ENCODE measurements at places on chromosomes 7 and 10. TPM values are rescaled to one million over a fixed set of nuclear protein-coding genes. Genes with fewer than 3 reads are reported as not detected.

The GDF2 gene
- total RNA-seq, result not detected

GRCh38 chr10:31975157-31975765 is 46.6 kb upstream of the ARHGAP12 start:
- no peak overlapping the region for H3K27ac ChIP-seq
- peaks cover 19% of the 10 kb centered on the region for H3K4me1 ChIP-seq
- no peak for DNase-seq
- H3K4me3 ChIP-seq, result no peak overlapping the region

GRCh38 chr10:36254199-36254598 is 612.1 kb upstream of the FZD8 start:
- no peaks in the 10 kb centered on the region for H3K4me1 ChIP-seq
- no peaks in the 10 kb centered on the region for H3K36me3 ChIP-seq
- H3K27ac ChIP-seq, result no peak overlapping the region
- no peaks in the 10 kb centered on the region for H3K27me3 ChIP-seq
- DNase-seq, result no peak

GRCh38 chr10:98649170-98649569 is 202.4 kb upstream of the HPS1 start:
- no peak overlapping the region for H3K27ac ChIP-seq
- H3K4me1 ChIP-seq, result no peaks in the 10 kb centered on the region
- no peak overlapping the region for H3K4me3 ChIP-seq
- peaks cover 21% of the 10 kb centered on the region for H3K27me3 ChIP-seq
- DNase-seq, result no peak

DNA sequence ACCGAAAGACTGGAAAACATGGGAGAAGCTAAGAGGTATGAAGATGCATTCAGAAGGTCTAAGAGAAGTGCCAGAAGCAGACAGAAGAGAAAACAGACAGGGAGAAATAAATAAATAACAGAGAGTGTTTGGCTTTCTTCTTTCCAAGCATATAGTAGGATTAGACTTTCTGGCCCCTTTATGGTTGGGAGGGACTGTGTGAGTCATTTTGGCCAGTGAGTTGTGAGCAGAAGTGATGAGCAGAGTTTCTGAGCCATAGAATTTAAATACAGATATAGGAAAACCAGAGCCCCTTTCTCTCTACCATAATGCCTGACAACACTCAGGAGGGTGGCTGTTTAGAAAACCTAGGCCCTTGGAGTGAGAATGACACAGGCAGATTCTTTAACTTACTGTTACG is 171.0 kb downstream of the PPP1R17 start:
- no peaks in the 10 kb centered on the region for H3K4me1 ChIP-seq
- DNase-seq, result no peak
- no peak overlapping the region for H3K27ac ChIP-seq

The HABP2 gene
- total RNA-seq, result not detected

- H3K27me3 ChIP-seq, result peaks cover 79% of the 10 kb centered on the region
- peak overlapping the region; percentile 65 for H3K27ac ChIP-seq
- H3K36me3 ChIP-seq, result peaks cover 5% of the 10 kb centered on the region
Observed at GRCh38 chr10:113007343-113007771, 57.3 kb downstream of the TCF7L2 start.

The PMS2 gene
- total RNA-seq, result 25.8 TPM

The TRIM50 gene
- not detected for total RNA-seq

The ZPBP gene
- not detected for total RNA-seq

- no peaks in the 10 kb centered on the region for H3K36me3 ChIP-seq
- no peak overlapping the region for H3K4me3 ChIP-seq
- H3K4me1 ChIP-seq, result no peaks in the 10 kb centered on the region
Observed at GRCh38 chr10:116111483-116112095, 161.4 kb downstream of the GFRA1 start.

DNA sequence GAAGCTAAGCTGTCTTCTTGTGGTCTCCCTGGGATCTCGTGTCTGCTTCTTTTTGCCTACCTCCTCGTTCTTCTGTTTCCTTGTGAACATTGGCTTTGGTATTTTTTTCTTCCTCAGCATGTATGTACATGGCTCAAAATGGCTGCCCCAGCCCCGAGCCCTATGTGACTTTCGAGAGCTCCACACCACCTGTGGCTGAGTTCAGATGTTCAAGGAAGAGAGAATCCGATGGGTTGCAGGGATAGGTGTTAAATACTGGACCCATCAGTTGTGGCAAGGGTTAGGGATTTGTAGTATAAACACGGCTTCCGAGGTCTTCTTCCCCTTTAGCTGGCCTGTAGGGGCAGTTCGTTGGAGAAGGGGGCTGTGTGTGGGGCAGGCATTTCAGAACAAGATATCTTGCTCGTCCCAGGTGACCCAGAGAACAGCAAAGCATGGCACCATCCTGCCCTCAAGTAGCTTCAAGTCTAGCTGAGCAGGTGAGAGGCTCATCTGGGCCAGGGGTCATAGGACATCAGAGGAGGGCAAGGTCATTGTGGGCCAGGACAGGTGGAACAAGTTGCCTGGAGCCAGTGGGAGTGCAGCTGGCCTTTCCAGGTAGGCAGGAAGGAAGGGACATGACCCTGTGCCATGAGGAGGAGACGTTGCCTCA is 57.2 kb upstream of the COMTD1 start:
- no peak overlapping the region for H3K27ac ChIP-seq
- H3K4me1 ChIP-seq, result no peaks in the 10 kb centered on the region
- H3K36me3 ChIP-seq, result no peaks in the 10 kb centered on the region
- no peak overlapping the region for H3K4me3 ChIP-seq
- DNase-seq, result no peak

DNA sequence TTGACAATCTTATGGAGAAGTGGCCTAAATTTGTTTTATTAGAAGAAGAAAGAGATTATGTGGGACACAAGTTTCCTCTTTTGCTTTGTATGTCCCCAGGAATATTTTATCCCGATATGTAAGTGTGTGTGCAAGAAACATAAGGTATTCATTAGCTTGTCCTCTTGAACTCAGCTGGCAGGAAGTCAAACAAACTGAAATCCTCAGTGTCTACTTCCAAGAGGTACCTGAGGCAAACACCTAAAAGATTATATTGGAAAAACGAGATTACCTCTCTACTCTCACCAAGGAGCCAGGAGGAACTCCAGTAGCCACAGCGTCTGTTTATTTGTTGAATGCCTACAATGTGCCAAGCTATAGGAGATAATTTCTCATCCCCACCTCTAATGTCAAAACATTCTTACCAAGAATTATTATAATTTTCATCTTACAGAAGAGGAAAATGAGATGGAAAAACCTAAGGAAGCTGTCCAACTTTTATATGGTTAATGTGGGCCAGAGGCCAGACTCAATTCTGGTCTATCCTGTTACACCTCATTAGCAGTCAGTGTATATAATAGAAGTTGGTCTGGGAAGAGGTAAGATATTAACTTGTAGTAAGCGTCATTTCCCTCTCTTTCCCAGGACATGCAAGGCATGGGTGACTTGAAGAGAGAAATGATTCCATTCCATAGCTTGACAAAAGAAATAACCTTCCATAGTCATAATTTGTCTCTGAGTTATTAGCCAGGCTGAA is 692.7 kb downstream of the MAGI2 start:
- H3K4me1 ChIP-seq, result no peaks in the 10 kb centered on the region
- DNase-seq, result no peak
- H3K27ac ChIP-seq, result no peak overlapping the region
- H3K36me3 ChIP-seq, result no peaks in the 10 kb centered on the region

DNA sequence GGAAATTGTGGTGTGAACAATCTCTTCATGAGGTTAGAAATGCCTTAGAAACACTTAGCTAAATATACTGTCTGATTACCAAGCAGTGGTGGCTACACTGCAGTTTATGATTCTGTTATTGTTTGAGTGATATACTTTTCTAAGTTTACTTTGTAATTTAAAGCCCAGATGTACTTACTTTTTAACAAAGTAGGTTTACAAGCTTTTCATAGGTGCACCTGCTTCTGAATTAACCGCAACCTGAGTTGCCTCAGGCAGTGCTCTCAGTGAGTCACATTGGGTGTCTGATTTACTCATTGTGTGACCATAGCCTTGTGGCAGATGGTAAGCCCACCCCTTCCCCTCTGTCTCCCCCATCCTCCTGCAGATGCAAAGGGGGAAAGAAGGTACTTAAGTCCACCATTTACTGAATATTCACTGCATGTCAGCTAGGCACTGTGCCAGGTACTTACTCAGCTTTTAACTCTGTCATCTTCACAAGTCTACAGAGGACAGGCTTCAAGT is 9.0 kb downstream of the MTURN start:
- H3K27ac ChIP-seq, result no peak overlapping the region
- peaks cover 7% of the 10 kb centered on the region for H3K4me1 ChIP-seq
- H3K4me3 ChIP-seq, result no peak overlapping the region

The CPN1 gene
- total RNA-seq, result not detected

- H3K27me3 ChIP-seq, result peaks cover 4% of the 10 kb centered on the region
- H3K4me1 ChIP-seq, result no peaks in the 10 kb centered on the region
- H3K27ac ChIP-seq, result no peak overlapping the region
- no peak for DNase-seq
Observed at GRCh38 chr10:75496191-75496567, 64.8 kb downstream of the LRMDA start.

GRCh38 chr7:95550546-95550945 is 45.8 kb downstream of the PDK4 start:
- H3K4me3 ChIP-seq, result no peak overlapping the region
- no peaks in the 10 kb centered on the region for H3K4me1 ChIP-seq
- H3K27me3 ChIP-seq, result peaks cover 5% of the 10 kb centered on the region
- H3K27ac ChIP-seq, result no peak overlapping the region
- no peak for DNase-seq
- H3K36me3 ChIP-seq, result no peaks in the 10 kb centered on the region

- peaks cover 17% of the 10 kb centered on the region for H3K27me3 ChIP-seq
- peaks cover 11% of the 10 kb centered on the region for H3K4me1 ChIP-seq
- no peak for DNase-seq
- no peak overlapping the region for H3K27ac ChIP-seq
- H3K36me3 ChIP-seq, result no peaks in the 10 kb centered on the region
Observed at GRCh38 chr7:17524746-17525145, 226.3 kb downstream of the AHR start.

The ACBD7 gene
- 1.3 TPM for total RNA-seq

The PTF1A gene
- total RNA-seq, result not detected

- H3K27ac ChIP-seq, result no peak overlapping the region
- peaks cover 28% of the 10 kb centered on the region for H3K27me3 ChIP-seq
- no peak overlapping the region for H3K4me3 ChIP-seq
- DNase-seq, result no peak
Observed at GRCh38 chr7:96739609-96740008, 30.0 kb upstream of the SEM1 start.

DNA sequence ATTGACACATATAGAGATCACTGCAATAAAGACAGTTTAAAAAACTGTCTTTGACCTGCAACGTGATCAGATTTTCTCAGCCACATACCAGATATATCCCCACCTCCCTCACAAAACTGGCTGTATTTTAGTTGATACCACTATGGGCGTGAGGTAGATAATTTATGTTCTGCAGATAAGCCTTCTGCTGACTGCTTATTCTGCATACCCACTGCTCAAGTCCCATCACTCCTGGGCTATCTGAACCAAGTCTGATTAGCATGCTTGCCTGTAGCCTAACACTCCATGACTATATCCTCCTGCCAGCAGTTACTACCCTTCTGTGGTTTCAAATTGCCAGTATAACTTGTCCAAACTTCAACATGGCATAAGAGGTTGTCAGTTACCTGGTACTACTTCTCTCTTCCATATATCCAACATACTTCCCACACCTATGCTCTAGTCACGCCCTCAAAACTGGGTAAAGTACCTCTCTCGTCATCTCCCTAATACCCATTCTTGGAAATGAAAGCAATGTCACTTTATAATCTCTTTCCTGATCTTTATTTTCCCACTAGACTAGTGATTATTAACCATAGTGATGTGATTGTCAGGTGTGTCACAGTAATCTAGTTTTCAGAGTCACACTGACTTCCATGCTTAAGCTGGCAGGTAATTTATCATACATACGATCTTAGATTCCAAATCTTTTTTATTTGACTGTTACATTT is 70.7 kb downstream of the MALSU1 start:
- no peak for DNase-seq
- H3K27ac ChIP-seq, result no peak overlapping the region
- no peaks in the 10 kb centered on the region for H3K27me3 ChIP-seq
- H3K4me3 ChIP-seq, result no peak overlapping the region

The GPR26 gene
- not detected for total RNA-seq

DNA sequence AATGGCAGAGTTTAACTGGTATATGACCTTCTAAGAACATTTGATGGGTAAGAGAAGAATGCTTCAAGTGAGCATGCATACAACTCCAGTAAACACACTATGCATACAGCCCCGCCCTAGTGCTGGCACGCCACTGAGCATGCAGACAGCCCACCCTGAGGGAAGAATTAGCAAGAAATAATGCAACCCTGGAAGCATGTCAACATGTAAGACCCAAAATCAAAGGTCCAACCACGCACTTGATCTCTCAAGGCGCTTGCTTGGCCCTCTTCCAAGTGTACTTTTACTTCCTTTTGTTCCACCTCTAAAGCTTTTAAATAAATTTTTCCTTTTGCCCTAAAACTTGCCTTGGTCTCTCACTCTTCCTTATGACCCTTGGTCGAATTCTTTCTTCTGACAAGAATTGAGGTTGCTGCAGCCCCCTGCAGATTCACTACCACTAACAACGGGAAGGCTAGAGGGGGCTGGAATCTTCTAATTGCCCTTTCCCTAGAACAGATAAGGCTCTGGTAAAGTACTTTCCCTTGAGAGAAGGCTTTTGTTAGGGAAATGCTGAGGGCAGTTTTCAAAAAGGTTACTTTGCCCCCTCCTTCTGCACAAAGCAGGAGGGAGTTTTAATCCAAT is 3.4 kb downstream of the FAM24B start:
- H3K27me3 ChIP-seq, result no peaks in the 10 kb centered on the region
- H3K4me1 ChIP-seq, result peaks cover 43% of the 10 kb centered on the region
- no peak overlapping the region for H3K27ac ChIP-seq
- H3K4me3 ChIP-seq, result no peak overlapping the region

Data from activated naive CD8-positive, alpha-beta T cell treated with anti-CD3 and anti-CD28 coated beads for 36 hours (primary cell).